ENCODE measurements at places on chromosomes 2 and 18.

DNA sequence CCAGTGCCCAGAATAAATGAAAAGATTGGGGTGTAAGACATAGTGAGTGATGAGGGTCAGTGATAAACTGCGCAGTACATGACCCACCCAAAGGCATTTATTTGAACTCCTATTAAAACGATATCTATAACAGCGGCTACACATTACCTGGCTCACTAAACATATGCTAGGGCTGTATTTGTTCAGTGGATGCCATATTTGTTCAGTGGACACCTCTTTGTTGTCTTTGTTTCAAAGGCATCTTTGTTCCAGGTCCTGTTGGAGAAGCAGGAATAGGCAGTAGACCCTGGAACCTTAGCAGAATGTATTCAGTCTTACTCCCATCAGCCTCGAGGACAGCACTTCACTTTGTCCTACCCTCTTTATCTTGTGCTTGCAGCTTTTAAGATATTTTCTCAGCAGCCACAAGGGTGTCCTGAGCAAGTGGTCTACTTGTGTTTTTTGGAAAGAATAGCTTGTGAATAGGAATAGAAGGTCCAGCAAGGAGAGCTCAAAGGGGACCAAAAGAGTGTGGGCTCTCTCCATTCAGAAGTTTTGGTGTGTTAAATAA lies 650.8 kb upstream of the FANCL start:
- no peak for DNase-seq

GRCh38 chr18:26406854-26407517 lies 141.4 kb downstream of the KCTD1 start:
- no peak for DNase-seq

DNA sequence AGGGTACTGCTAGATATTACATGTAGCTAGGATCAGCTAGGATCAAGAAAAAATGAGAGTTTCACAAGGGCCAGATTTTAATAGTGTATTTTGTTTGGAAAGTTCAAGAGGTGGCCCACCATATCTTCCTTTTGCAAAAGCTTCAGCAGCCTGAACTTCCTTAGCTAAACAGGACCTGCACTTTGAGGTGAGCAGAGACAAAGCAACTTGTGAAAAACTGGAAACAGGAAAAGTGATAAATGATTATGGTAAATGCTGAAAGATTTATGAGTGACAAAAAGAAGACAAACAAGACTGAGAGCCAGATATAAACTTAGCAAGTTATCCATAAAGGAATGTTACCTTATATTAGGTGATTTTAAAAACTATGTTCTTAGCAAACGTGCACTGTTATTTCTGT lies 123.6 kb downstream of the ZNF521 start:
- DNase-seq: no peak

DNA sequence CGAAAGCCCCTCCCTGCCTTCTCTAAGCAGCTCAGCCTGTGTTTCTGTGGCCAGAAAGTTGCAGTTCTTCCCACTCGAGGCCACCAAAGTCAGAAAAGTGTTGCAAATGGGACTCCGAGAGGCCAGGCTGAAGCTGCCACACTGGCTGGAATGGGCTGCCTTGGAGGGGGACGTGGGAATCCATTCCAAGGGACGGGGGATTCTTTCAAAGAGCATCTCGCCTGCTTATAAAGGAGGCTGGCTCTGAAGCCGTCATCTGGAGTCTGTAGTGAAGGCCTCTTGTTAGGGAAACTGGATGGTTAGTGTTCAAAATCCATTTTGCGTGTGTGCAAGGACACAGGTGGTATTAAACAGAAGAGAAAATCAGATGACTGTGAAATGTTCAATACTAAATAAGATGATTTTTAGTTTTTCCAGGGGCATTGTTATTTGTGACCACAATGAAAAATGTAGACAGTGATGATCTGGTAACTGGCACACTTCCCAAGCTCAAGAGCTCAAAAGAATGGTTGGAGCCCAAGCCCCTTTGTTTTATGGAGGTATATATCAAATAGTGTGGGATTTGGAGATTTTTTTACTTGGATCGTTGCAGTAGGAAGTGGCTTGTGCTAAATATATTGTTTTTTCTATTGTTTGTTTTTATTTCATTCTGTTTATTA lies 782 bp downstream of the FAM228B start:
- no peak for DNase-seq

- no peak for DNase-seq
Measured at GRCh38 chr2:167103028-167103756, 214.9 kb downstream of the XIRP2 start.

GRCh38 chr2:190530248-190530900 lies 4.1 kb downstream of the NEMP2 start:
- no peak for DNase-seq

DNA sequence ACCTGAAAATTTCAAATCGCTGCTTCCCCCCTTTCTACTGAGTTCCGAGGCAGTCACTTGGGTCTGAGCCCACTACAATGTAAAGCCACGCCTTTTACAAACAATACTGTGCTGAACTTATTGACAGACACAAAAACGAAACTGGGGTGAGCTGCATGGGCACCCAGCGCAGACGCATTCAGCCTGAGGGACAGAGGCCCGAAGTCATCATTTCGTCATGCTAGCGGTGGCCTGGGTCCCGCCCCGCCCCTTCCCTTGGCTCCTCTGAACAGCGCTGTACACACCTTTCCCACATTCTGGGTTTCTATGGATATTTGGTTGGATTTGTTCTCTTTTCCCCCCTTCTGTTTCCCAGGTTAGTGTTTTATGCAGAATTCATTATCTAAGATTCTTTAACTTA lies 71.7 kb downstream of the EIPR1 start:
- no peak for DNase-seq

DNA sequence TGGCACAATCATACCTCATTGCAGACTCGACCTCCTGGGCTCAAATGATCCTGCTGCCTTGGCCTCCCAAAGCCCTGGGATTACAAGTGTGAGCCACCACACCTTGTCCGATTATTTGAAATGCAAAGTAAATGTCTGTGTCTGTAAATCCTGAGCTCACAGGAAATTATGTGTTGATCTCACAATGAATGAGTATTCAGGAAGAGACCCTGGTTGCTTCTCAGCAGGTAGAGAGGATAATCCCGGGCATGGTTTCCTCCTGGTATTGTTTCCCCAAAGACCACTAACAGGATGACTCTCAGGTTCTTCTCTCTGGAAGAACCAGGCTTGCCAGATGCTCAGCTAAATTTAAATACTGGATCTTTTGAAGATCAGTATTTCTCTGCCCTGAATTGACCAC lies 147.6 kb downstream of the LDLRAD4 start:
- DNase-seq: no peak

DNA sequence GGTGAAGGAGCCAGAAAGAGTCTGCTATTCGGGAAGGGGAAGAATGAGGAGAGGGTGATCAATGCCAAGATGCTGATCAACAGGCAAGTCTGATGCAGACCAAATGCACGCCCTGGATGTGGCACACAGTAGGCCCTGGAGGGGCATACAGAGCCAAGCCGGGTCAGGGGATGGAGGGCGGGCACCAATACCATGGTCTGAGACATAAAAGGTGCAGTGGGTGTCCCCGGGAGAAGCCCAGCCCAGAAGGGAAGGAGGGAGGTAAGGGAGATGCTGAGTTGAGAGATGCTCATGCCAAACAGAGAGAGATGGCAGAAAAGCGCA lies 66.6 kb upstream of the ID2 start:
- DNase-seq: no peak

GRCh38 chr2:106734165-106734564 lies 151.8 kb downstream of the ST6GAL2 start:
- DNase-seq: no peak

GRCh38 chr2:143399631-143400069 lies 270.4 kb downstream of the ARHGAP15 start:
- no peak for DNase-seq

DNA sequence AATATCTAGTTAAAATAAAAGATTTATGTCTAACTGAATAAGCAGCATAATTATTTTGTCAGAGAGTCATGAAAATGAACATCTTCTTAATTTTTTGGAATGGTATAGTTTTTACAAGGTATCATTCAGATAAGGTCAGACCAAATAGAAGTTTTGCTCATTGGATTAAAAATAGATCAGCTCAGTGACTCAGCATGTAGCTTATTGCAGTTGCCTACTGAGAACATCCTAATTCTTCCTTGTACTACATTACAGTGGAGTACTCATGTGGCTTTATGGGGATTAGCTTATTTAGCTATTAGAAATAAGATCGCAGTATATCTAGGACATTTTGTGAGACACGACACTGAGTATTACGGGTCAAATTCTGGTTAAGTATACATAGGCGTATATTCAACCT lies 38.2 kb upstream of the PPM1B start:
- DNase-seq: no peak

- DNase-seq: no peak
Measured at GRCh38 chr2:151091583-151091982, 170.1 kb downstream of the RBM43 start.

GRCh38 chr2:143796051-143796450 lies 666.8 kb downstream of the ARHGAP15 start:
- no peak for DNase-seq

Data from T-helper 9 cell (primary cell).